ENCODE measurements at places on chromosomes 5 and 9. TPM values are rescaled to one million over a fixed set of nuclear protein-coding genes. Genes with fewer than 3 reads are reported as not detected.
A peak's percentile ranks its signal among the peaks of the same experiment; 100 is the strongest.

DNA sequence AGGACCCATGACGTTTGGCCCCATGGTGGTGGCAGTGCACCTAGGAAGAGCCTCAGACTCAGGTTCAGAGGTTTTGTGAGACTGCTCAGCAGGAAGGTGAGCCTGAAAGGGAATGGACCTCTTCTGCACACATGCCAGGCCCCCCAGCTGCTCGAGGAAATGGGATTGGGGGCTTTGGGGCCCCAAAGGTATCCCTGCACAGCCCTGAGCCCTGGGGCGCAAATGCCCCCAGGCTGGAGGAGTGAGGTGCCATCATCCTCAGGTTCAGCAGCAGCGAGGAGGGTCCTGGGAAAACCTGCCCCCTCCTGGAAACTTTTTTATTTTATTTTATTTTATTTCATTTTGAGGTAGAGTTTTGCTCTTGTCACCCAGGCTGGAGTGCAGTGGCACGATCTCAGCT, 171.8 kb upstream of the MVB12B start:
- H3K27me3 ChIP-seq = no peaks in the 10 kb centered on the region
- H3K36me3 ChIP-seq = no peaks in the 10 kb centered on the region
- no peak overlapping the region for H3K27ac ChIP-seq
- DNase-seq = no peak
- H3K4me1 ChIP-seq = no peaks in the 10 kb centered on the region

- no peaks in the 10 kb centered on the region for H3K4me1 ChIP-seq
- H3K36me3 ChIP-seq = no peaks in the 10 kb centered on the region
- H3K4me3 ChIP-seq = no peak overlapping the region
- DNase-seq = no peak
- no peaks in the 10 kb centered on the region for H3K27me3 ChIP-seq
These were observed 718.2 kb downstream of the SEMA5A start for GRCh38 chr5:8827696-8828095.

DNA sequence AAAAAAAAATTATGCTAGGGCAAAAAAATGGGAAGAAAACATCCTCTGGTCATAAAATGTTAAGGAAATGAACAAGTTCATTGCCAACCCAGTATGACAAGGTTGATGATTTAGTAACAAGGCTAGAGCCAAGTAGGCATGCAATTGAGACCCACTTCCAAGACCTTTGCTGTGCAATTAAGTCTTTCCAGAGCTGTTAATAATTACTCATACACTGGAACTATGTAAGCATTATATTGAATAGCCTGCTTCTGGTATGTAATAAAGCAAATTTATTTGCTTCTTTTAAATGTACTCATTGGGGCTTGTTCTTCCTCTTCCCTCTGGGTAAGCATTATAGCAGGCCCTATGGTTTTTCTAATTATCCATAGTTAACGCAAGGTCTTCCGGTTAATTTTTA, 32.5 kb upstream of the SNAPC3 start:
- no peaks in the 10 kb centered on the region for H3K27me3 ChIP-seq
- no peak overlapping the region for H3K4me3 ChIP-seq
- no peak for DNase-seq
- no peak overlapping the region for H3K27ac ChIP-seq

DNA sequence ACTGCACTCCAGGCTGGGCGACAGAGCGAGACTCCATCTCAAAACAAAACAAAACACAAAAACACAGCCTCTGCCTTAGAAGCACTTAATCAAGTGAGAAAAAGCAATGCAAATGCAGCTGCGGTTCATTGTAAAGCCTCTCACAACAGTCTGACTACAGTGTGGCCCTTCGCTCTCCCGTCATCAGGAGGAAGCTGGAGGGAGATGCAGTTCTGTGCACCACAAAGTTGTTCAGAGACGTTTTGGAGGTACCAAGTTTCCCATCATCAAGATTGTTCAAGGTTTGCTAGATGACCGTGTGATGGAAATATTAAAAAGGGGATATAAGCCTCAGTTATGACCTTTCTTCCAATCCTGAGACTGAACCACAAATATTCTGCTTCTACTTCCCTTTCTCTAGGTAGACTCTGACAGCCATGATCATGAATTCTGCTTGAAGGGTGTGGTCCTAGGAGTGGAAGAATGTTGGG, 40.9 kb downstream of the SEC61B start:
- H3K4me1 ChIP-seq = no peaks in the 10 kb centered on the region
- H3K27me3 ChIP-seq = no peaks in the 10 kb centered on the region
- H3K36me3 ChIP-seq = no peaks in the 10 kb centered on the region
- no peak overlapping the region for H3K27ac ChIP-seq

DNA sequence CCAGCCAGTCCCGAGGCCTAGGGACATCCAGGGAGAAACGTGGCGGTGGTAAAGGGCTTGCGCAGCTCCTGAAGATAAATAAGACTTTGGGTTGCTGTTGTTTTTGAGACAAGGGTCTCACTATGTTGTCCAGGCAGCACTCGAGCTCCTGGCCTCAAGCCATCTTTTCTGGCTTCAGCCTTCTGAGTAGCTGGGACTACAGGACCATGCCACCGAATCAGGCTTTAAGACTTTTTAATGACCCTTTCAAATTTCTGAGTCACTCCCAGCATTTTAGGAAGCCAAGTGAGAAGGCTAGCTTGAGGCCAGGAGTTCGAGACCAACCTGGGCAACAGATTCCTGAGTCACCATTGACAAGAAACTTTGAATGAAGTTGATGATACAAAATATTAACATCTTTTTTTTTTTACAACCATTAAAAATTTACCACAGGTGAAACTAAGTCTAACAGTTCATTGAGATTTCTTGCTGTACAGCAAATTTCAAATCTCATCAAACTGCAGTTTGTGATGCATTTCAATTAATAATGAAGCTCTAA, 817 bp upstream of the GNE start:
- no peak for DNase-seq
- H3K36me3 ChIP-seq = no peaks in the 10 kb centered on the region
- peaks cover 29% of the 10 kb centered on the region for H3K4me1 ChIP-seq

DNA sequence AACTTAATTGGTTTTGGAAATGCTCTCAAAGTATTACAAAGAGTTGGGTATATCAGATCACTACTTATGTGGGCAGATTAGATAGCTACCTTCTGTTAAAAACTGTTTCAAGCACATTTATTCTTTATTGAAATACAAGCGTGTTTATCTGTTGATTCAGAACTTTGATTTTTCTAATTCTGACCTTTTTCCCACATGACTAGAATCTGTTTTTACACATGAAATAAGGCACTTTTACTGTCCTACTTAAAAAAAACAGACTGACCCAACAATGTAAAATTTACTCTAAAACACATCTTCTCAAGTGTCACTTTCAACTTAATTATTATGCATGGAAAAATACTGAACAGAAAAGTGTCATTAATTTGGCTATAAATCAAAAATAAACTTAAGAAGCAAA, 4.8 kb downstream of the NR6A1 start:
- H3K4me3 ChIP-seq = no peak overlapping the region
- DNase-seq = no peak
- no peak overlapping the region for H3K27ac ChIP-seq
- H3K36me3 ChIP-seq = no peaks in the 10 kb centered on the region
- no peaks in the 10 kb centered on the region for H3K27me3 ChIP-seq
- peaks cover 35% of the 10 kb centered on the region for H3K4me1 ChIP-seq

The PFN3 gene
- total RNA-seq = not detected

DNA sequence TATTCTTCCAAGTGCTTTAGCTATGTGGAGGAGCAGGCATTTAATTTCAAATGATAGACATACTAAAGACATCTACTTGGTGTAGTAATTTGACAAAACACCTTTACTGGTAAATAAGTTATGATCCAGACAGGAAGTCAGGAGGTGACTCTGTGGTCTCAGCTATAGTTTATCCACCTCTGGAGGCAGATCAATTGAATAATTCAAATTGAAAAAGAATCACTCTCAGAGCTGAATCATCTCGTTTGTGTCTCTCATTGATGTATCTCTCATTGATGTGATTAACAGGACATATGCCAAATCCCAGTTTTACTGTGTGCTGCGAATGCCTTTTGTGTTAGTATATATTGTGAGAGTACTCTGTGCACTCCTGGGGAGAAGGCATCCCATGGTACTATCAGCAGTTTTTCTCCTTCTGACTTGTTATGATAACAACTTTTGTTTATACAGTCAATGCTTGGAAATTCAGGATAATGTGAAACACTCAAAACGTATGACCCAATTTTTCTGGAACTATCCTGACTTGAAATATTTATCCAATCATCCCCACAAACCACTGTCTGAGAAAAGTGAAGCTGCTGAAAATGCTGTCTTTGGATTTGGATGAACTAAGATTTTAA, 48.5 kb upstream of the DAB2 start:
- H3K36me3 ChIP-seq = no peaks in the 10 kb centered on the region
- no peak overlapping the region for H3K27ac ChIP-seq
- H3K4me1 ChIP-seq = no peaks in the 10 kb centered on the region
- DNase-seq = no peak
- peaks cover 3% of the 10 kb centered on the region for H3K27me3 ChIP-seq
- H3K4me3 ChIP-seq = no peak overlapping the region

The IL4 gene
- total RNA-seq = not detected

GRCh38 chr5:78504704-78505677, 143.6 kb downstream of the LHFPL2 start:
- no peak overlapping the region for H3K27ac ChIP-seq
- peaks cover 8% of the 10 kb centered on the region for H3K4me1 ChIP-seq
- DNase-seq = no peak

- no peak overlapping the region for H3K27ac ChIP-seq
- no peaks in the 10 kb centered on the region for H3K4me1 ChIP-seq
- no peak overlapping the region for H3K4me3 ChIP-seq
- DNase-seq = no peak
- no peaks in the 10 kb centered on the region for H3K36me3 ChIP-seq
- no peaks in the 10 kb centered on the region for H3K27me3 ChIP-seq
These were observed 77.7 kb upstream of the ADAMTSL1 start for GRCh38 chr9:18396102-18396728.

GRCh38 chr9:22683700-22684075, 237.1 kb downstream of the DMRTA1 start:
- peak; percentile 27 for DNase-seq
- H3K4me1 ChIP-seq = no peaks in the 10 kb centered on the region
- H3K4me3 ChIP-seq = no peak overlapping the region
- no peak overlapping the region for H3K27ac ChIP-seq
- no peaks in the 10 kb centered on the region for H3K36me3 ChIP-seq

The SOHLH1 gene
- not detected for total RNA-seq

The CORO2A gene
- 2.0 TPM for total RNA-seq

DNA sequence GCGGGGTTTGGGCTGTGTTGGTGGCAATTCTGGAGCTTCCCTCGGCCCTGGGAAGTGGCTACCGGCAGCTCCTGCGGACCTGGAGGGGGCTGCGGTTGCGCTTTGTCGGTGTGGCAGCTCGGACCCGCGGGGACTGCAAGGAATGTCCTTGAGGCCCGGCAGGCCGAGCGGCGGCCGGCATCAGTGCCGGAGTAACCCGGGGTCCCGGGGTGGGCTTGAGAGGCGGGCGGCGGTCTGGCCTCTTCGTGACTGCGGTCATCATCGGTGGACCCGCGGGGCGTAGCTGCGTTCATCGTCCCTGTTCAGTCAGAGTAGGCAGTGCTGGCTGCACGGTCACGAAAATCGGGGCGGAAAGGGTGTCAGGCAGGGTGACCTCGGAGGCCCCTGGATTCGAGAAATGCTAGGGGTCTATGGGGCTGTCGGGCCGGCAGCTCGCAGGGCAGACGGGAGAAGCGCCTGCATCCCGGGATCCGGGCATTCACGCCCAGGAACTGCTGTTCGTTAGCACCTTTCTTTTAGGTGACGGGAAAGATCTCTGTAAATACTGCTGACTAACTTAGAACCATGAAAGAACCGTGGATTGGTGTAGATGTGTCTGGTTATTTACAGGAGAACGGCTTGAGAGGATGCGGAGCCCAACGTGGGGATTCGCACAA, 474 bp downstream of the HMGCR start:
- peaks cover 31% of the 10 kb centered on the region for H3K4me1 ChIP-seq
- peak overlapping the region; percentile 70 for H3K27ac ChIP-seq
- H3K4me3 ChIP-seq = peak overlapping the region; percentile 97
- DNase-seq = no peak

- H3K4me3 ChIP-seq = no peak overlapping the region
- H3K27me3 ChIP-seq = no peaks in the 10 kb centered on the region
- no peaks in the 10 kb centered on the region for H3K36me3 ChIP-seq
These were observed 159.8 kb upstream of the LHFPL2 start for GRCh38 chr5:78808380-78808779.

DNA sequence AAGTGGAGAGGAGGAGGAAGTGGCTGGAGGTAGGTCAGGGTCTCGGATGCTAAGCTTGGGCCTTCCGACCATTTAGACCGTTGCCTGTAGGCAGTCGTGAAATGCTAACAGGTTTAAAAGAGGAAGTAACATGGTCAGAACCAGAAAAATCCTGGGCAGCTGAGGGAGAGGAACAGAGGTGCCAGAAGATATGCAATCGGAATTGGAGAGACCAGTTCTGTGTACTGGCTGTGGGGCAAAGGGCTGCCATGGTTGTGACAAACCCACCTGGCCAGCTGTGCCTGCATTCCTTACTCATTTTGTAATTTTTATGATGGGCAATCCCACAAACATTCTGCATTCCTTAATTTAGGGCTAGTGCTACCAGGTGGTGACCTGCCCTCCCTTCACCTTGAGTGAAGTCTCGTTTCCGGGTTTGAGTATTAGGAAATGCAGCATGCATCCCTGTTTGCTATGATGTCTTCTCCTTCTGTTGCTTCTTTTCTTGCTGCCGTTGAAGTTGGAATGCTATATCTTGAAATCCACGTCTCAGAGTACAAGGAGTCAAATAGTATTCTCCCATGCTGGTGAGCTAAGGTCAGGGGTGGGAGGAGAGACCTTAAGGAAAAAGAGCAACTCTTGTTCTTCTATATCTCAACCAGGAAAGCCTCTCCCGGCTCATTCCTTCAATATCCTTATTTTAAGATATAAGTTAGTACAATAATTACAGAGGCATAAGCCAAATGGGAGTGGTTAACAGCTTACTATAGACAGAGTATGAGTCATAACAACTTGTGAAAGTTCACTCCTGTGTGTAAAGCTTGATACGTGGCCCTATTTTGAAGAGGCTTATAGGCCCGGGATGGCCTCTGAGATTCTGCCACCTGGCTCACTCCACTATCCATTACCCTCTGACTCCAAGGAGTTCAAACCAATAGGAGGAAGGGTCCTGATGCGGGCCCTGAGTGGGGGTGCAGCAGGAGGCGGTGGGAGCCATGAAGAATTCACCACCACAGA, 37.0 kb downstream of the B4GALT1 start:
- H3K4me3 ChIP-seq = no peak overlapping the region
- no peaks in the 10 kb centered on the region for H3K27me3 ChIP-seq
- no peaks in the 10 kb centered on the region for H3K36me3 ChIP-seq
- H3K4me1 ChIP-seq = no peaks in the 10 kb centered on the region
- no peak for DNase-seq

All from Panc1 (cell line).